Right atrium auricular region (tissue), 2 donors: ENCODE measurements at places on chromosomes 3 and 15. TPM values are rescaled to one million over a fixed set of nuclear protein-coding genes. Genes with fewer than 3 reads are reported as not detected.

DNA sequence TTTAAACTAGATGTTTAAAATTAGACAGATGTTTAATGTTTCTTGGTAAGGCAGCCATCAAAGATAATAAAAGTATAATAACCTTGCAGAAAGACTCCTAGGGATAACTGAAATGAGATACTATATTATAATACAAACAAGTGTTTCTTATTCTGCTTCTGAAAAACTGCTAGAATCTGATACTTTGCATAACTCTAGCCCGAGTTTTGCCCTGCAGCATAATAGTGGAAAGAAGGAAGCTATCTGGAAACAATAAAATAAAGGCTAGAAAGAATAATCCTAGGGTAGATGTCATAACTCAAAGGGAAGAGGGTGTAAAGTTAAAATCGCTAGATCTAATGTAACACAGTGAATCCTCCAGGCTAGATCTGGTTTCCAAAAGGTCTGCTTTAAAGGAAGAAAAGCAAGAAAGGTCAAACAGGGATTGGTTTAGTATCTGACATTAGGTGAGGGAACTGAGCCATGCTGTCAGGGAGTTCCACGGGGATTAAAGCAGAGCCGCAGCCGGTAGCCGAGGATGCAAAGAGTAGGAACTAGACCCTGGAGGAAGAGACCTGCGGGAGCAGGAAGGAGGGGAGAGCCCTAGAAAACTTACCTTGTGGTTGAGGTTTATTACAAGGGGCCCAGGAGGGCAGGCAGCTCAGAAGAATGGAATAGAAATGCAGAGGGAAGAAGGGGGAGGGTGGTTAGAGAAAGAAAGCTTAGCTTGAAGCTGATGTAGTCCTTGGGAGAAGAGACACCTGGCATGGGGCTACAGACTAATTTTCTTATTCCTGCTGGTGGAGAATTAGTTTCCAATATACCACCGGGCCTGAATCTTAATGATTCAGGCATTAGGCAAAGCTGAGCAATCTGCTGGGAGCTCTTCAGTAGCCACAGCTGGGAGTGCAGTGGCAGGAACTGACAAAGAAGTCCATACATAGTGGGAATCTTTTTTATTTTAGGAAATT is 46.1 kb upstream of the TUSC7 start:
- H3K4me3 ChIP-seq = no peak overlapping the region
- H3K27ac ChIP-seq = no peak overlapping the region
- H3K27me3 ChIP-seq = no peaks in the 10 kb centered on the region
- no peaks in the 10 kb centered on the region for H3K36me3 ChIP-seq
- H3K4me1 ChIP-seq = no peaks in the 10 kb centered on the region
- DNase-seq = no peak

GRCh38 chr3:109430911-109431563 is 93.7 kb upstream of the DPPA4 start:
- no peaks in the 10 kb centered on the region for H3K4me1 ChIP-seq
- H3K27me3 ChIP-seq = no peaks in the 10 kb centered on the region
- H3K4me3 ChIP-seq = no peak overlapping the region
- H3K36me3 ChIP-seq = no peaks in the 10 kb centered on the region
- no peak for DNase-seq

DNA sequence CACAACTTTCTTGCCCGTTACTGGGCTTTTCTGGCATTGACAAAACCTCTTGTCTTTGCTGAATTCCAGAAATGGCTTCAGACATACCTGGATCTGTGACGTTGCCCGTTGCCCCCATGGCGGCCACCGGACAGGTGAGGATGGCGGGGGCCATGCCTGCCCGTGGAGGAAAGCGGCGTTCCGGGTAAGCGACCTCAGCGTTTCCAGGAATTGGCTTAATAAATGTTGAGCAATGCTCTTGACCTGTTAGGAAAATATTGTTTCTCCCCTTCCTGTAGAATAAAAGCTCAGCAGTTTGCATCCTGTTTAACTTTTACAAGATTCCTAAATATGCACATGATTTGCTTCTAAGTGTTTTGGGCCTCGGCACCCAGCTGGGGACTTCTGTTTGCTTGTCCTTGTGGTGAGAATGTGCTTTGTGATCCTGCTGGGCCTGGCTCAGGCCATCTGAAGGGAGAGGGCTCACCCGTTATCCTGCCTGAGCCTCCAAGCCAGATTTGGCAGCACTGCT is 46.7 kb downstream of the ARNT2 start:
- H3K27ac ChIP-seq = no peak overlapping the region
- no peaks in the 10 kb centered on the region for H3K4me1 ChIP-seq
- no peak overlapping the region for H3K4me3 ChIP-seq
- no peak for DNase-seq

GRCh38 chr15:97259943-97260342 is 700.6 kb upstream of the ARRDC4 start:
- H3K27me3 ChIP-seq = no peaks in the 10 kb centered on the region
- DNase-seq = no peak
- H3K36me3 ChIP-seq = no peaks in the 10 kb centered on the region

- no peak for DNase-seq
- no peaks in the 10 kb centered on the region for H3K27me3 ChIP-seq
- no peak overlapping the region for H3K4me3 ChIP-seq
- H3K36me3 ChIP-seq = no peaks in the 10 kb centered on the region
- no peaks in the 10 kb centered on the region for H3K4me1 ChIP-seq
- no peak overlapping the region for H3K27ac ChIP-seq
Measured at GRCh38 chr3:53646723-53647122, 152.3 kb downstream of the CACNA1D start.

DNA sequence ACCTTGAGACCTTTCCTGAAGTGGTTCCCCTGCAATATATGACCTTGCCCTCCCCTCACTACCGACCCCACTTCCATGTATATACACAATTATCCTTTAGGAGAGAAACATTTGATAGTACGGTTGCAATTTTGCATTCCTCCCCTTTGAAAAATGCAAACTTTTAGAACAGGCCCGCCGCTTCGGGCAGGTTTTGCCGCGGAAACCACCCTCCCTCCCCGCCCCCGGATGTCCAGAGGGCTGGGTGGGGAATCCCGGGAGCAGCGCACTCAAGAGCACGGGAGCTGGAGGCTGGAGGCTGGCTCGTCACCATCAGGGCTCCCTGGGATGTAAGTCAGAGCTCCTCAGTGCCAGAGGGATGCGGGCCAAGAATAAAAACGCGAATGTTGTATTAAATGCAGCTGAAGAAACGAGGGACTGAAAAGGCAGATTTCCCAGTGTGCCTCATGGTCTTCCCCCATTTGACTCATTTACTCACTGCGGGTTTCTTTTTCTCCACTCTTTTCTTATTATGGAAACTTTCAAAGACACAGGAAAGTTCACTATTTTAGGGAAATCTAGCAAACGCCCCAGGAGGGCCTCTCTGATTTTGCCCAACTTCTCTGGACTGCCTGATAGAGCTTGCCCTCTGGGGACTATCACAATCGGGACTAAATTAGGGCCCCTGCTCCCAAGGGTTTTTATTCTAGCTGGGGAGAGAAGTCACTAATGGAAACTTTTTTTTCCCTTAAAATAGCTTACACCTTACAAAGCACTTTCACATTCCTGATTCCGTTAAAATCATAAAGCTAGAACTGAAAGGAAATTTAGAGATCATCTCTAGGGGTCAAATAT is 2.9 kb upstream of the USP3 start:
- H3K4me1 ChIP-seq = no peaks in the 10 kb centered on the region
- peak overlapping the region; percentile 22 for H3K4me3 ChIP-seq
- H3K27me3 ChIP-seq = no peaks in the 10 kb centered on the region
- H3K36me3 ChIP-seq = no peaks in the 10 kb centered on the region
- peak overlapping the region; percentile 95 for H3K27ac ChIP-seq

GRCh38 chr3:45042162-45042561 is 16.1 kb downstream of the CLEC3B start:
- no peaks in the 10 kb centered on the region for H3K36me3 ChIP-seq
- H3K4me1 ChIP-seq = peaks cover 1% of the 10 kb centered on the region
- H3K4me3 ChIP-seq = no peak overlapping the region
- H3K27ac ChIP-seq = no peak overlapping the region

The GOLGA6L7 gene
- total RNA-seq = not detected

The C3orf70 gene
- 2.6 TPM for total RNA-seq

The ADAMTS9 gene
- 21.0 TPM for total RNA-seq

The SYNPR gene
- 8.3 TPM for total RNA-seq
